Breast epithelium (tissue), 4 donors: ENCODE measurements at places on chromosomes 7 and 10. TPM values are rescaled to one million over a fixed set of nuclear protein-coding genes. Genes with fewer than 3 reads are reported as not detected.

Gene TMEM139
- 27.4 TPM for total RNA-seq

GRCh38 chr7:99694201-99694911, 14.6 kb upstream of the CYP3A5 start:
- no peaks in the 10 kb centered on the region for H3K36me3 ChIP-seq
- H3K27ac ChIP-seq, result no peak overlapping the region
- H3K4me3 ChIP-seq, result no peak overlapping the region

DNA sequence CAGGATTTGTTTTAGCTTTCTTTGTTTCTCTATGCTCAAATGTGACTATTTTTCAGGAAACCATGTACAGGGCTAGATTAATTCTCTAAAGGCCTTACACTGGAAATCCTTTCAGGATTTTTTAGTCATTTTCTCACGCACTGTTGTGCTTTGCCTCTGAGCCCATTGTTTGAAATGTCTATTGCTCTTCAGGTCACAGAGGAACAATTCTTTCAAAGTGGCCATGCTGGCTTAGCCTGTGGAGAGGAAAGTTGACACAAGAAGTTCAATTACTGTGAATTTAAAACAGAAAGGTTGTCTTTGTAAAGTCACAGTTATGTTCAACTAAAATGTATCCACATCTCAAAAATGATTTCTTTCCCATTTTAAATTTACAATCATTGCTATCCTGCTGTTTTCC, 1071.7 kb upstream of the POT1 start:
- DNase-seq, result no peak
- no peaks in the 10 kb centered on the region for H3K4me1 ChIP-seq
- H3K36me3 ChIP-seq, result no peaks in the 10 kb centered on the region
- H3K4me3 ChIP-seq, result no peak overlapping the region
- H3K27ac ChIP-seq, result no peak overlapping the region
- no peaks in the 10 kb centered on the region for H3K27me3 ChIP-seq

DNA sequence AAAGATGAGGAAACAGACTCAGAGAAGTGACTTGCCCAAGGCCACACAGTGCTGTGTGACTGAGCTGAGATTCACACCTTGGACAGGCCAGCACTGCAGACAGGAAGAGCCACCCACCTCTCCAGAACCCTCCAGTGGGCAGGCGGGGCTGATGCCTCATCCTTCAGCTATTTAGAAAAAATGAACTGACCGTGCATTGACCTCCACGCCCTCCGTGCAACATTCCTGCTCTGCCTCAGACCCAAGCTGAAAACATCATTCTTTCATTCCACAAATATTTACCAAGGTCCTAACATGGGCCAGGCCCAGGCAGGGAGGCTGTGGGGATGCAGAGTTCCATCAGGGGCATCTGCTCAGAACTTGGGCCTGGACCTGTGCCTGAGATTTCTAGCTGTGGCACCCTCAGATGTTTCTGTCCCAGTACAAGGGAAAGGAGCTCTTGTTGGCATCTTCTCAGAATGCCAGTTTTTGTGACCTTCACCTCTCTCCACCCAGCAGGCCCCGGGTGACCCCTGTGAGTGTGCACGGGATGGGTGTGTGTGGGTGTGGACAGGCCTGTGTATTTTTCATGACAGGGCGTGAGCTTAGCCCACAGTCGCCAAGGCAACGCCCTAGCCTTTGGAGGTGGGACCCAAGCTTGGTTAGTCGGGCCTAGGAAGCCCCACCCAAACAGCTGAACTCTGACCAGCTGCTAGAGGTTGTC, 6.5 kb downstream of the VSIR start:
- H3K4me1 ChIP-seq, result peaks cover 23% of the 10 kb centered on the region
- no peaks in the 10 kb centered on the region for H3K27me3 ChIP-seq
- DNase-seq, result no peak
- H3K36me3 ChIP-seq, result no peaks in the 10 kb centered on the region

DNA sequence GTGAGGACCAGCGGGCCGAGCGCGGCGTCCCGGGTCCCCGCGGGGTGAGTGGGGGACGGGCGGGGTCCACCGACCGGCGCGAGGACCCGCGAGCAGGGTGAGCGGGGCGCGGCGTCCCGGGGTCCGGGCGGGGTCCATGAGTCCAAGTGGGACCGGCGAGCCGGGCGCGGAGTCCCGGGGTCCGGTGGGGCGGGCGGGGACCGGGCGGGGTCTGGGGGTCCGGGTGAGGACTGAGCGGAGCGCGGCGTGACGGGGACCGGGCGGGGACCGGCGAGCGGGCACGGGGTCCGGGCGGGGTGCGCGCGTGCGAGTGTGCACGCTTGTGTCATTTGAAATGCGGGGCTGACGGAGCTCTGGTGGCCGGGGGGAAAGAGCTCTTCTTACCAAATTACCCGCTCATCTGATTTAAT, 765 bp downstream of the CELF2 start:
- DNase-seq, result no peak
- peak overlapping the region; percentile 71 for H3K4me3 ChIP-seq
- H3K4me1 ChIP-seq, result no peaks in the 10 kb centered on the region
- H3K27me3 ChIP-seq, result no peaks in the 10 kb centered on the region
- peak overlapping the region; percentile 89 for H3K27ac ChIP-seq
